Activated effector memory CD4-positive, alpha-beta T cell treated with anti-CD3 and anti-CD28 coated beads, Interleukin-2, amount 50 U/mL, for 16 hours (primary cell): ENCODE measurements at places on chromosomes 12 and 14.
A peak's percentile ranks its signal among the peaks of the same experiment; 100 is the strongest.

DNA sequence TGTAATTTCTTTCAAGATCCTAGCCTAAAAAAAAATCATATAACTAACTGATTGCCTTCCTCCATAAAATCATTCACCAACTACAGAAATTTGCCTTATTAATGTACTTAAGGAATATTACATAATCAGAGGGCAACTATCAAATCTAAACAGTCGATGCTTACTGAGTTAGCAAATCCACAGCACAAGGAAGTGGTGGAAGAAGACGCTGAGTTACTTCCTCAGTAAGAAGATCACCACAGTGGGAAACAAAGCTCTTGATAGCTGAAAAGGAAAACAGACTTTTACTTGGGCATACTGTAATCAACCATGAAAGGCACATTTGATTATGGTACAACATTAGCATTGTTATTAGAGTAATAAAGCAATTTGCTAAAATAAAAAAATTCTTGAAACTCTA, 48.7 kb downstream of the HEATR5A start:
- no peak for DNase-seq

DNA sequence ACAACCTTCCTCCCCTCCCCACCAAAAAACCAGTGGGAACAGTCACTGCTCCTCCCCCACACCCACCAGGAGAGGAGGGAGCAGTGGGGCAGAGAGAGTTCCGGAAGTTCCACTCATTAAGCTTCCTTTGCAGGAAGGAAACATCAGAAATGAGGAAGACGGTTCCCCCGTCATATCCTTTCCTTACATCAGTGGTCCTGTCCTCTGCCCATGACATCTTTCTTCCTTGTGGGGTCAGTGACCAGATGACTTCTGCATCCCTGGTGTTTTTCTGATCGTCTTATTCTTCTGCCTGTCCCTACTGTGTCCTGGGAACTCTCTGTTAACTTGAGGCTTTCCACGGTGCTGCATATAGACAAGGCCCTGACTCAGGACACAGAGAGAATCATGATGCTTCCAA, 40.8 kb upstream of the SPTLC2 start:
- DNase-seq = no peak

DNA sequence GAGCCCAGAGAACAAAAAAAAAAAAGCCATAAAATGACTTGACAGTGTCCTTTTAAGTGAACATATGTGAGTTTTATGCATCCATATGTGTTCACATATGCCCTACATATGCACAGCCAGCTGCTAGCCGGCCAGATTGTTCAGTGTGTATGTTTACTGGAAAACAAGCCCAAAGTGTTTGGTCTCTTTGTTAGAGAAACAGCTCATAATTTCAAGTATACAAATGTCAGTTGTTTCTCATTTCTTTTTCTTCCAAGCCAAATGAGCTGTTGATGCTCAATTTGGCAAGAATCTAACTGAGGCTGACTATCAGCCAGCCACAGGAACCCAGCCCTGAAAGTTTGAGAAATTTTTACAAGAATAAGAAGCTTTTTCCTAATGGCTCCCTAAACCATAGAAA, 60.8 kb upstream of the TSPAN8 start:
- DNase-seq = no peak

- DNase-seq = no peak
These were observed 55.8 kb upstream of the ARHGAP5 start for GRCh38 chr14:32021341-32021740.

DNA sequence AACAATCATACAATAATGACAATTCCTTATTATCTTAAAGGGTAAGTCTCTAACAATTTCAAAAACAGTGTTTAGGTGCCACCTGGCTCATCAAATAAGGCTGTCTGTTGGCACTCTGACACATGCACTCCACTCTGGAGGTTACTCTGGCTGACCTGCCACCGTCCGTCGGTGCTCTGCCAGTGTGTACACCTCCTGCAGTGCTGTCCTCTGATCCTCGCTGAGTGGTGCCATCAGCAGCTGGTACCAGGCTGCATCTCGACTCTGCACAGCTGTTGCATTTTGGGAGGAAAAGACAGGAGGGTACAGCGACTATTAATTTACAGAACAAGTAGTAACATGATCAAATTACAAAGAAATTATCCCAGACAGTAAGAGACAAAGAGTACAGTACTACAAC, 63.9 kb downstream of the IPO8 start:
- DNase-seq = no peak

DNA sequence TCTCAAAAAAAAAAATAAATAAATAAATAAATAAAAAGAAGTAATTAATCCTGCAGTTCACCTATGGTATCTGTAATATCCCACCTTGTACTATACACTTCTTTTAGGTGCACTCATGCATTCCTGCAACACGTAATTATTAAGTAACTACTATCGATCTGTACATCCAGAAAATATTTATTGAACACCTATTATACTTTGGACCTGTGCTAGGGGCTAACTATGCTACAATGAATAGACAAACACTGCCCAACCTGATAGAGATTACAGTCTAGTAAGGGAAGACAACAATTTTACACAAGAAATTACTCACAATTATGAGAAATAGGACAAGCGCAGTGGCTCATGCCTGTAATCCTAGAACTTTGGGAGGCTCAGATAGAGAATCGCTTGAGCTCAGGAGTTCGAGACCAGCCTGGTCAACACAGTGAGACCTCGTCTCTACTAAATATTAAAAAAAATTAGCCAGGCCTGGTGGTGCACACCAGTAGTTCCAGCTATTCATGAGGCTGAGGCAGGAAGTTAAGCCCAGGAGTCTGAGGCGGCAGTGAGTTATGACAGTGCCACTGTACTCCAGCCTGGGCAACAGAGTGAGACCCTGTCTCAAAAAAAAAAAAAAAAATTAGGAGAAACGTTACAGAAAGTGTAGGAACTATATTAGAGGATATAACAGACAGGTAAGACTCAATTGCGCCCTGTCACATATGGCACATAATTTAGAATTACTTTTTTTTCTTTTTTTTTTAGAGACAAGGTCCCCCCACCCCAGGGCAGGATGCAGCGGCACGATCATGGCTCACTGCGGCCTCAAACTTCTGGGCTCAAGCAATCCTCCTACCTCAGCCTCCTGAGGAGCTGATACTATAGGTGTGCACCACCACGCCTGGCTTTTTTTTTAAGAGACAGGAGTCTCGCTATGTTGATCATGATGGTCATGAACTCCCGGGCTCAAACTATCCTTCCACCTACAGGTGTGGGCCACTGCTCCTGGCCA, 1.2 kb downstream of the NRDE2 start:
- no peak for DNase-seq

- no peak for DNase-seq
These were observed 66.4 kb downstream of the PAWR start for GRCh38 chr12:79624378-79624777.

- no peak for DNase-seq
These were observed 336.8 kb downstream of the LRIG3 start for GRCh38 chr12:58583529-58583928.

DNA sequence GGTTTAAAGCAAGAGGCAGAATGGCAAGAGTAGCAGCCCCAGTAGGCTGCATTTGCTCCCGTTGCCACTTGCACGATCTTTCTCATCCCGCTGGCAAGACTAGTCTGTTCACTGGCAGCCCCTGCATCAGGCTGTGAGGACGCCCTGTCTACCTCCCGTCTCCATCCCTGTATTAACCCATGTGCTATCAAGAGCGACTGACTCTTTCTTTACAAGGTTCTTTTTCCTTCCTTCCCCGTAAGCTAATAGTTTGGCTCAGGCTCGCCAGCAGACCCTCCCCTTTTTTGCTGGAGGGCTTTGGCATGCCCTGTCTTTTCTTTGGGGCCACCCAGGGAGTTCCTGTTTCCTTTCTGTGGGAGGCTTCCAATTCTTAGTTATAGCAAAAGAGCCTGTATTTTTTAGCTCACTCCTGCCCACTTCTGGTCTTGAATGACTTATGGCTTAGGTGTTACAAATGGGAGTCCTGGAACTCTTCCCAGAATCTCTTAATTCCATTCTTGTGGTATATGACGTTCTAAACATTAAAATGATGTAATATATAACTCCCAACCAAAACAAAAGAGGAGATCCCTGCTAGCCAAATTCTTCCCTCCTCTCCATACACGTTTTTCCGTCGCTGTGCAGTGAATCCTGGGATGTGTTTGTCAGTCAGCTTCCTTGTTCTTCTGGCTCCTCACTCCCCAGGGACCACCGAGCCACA, 149.0 kb downstream of the PRKCH start:
- peak; percentile 57 for DNase-seq

DNA sequence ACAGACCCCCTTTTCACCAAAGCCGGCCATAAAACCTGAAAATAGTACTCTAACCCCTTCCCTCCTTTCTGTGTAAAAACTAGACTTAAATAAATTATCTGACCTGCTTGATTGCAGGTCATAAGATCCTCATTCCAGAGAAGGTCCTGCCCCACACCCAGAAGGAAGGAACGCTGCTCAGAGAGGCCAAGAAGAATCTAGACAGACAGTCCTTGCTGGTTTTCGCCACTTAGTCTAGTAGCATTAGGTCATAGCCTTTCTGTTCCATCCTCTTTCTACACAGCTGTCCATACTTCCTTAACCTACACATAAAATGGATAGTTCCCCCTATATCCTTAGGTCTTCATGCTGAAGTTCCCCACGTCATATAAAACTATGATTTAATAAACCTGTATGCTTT, 83.7 kb upstream of the IGF1 start:
- no peak for DNase-seq

DNA sequence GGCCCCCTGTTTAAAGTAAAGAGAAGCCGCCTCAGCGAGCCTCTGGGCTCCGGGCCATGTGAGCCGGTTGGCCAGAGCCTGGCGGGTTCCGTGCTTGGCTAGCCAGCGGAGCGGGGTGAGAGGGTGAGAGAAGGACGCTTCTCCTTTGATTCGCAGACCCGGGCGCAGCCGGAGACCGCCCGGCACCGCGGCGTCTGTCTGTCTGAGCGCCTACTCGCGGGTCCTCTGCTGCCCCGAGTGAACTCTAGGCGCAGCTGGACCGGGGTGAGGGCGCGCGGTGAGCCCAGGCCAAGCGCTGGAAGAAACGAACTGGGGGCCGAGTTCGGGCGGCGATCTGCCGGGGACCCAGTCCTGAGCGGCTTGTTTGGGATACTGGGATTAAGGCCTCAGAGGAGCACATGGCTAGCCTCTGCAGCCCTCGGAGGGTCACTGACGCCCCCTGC, 41.4 kb upstream of the TBX5 start:
- DNase-seq = no peak

- no peak for DNase-seq
These were observed 592 bp upstream of the KCNK10 start for GRCh38 chr14:88323523-88324199.

- no peak for DNase-seq
These were observed 122.1 kb downstream of the TTLL5 start for GRCh38 chr14:75783184-75783583.
